SIG-M5 (cell line): ENCODE measurements at places on chromosomes 11 and 22.

DNA sequence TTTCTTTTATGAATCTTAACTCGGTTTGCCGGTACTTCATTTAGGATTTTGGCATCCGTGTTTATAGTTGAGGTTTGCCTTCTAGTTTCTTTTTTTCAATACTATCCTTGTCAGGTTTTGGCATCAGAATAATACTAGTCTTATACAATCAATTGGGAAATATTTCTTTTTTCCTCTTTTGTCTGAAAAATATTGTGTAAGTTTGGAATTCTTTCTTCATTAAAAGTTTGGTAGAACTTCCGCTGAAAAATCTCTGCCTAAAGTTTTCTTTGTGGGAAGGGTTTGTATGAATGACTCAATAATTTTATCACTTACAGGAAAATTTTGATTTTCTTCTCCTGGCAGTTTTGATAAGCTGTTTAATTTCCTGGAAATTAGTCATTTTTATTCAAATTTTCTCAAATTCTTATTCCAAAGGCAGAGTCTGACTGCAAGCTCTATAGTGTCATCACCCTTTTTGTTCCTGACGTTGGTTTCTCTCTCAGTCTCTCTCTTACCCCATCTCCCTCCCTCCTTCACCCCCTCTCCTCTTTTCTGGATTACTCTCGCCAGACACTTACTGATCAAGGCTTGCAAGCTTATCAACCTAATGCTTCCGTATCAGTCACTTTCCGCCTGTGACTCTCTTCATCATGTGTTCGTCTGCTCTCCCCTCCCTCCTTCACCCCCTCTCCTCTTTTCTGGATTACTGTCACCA is 555.7 kb downstream of the TBC1D22A start:
- no peak for DNase-seq

GRCh38 chr22:29224121-29224858 is 18.6 kb downstream of the EMID1 start:
- DNase-seq, result no peak

DNA sequence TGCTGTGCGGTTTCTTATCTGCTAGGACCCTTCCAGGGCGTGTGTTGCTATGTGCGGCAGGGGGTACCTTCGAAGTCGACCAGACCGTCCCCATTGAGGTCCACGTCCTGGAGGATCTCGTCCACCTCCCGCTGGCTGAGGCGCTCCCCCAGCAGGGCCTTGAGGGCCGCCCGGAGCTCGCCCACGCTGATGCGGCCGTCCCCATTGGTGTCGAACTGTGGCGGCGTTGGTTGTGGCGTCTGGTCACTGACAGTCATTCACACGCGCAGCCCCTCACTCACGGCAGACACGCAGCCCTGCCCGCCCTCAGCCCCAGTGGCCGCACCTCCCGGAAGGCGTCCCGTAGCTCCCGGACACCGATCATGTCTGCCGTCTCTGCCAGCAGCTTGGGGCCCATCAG is 3.5 kb downstream of the CABP2 start:
- DNase-seq, result no peak

DNA sequence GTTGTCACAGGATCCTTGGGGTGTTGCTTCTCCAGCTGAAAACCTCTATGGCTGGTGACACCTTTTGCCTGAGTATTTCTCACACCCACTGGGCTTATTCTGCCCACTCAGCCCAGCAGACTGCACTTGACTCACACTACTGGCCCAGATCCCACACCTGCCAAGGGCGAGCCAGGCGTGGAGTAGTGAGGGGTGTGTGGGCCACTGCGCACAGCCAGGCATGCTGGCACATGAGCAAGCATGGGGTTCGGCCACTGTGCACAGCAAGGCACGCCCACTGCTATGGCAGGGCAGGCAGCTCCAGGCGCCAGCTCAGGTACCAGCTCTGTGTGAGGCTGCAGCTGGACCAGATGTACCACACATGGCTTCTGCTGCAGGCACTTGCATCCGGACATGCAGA is 116.5 kb upstream of the MTNR1B start:
- no peak for DNase-seq

DNA sequence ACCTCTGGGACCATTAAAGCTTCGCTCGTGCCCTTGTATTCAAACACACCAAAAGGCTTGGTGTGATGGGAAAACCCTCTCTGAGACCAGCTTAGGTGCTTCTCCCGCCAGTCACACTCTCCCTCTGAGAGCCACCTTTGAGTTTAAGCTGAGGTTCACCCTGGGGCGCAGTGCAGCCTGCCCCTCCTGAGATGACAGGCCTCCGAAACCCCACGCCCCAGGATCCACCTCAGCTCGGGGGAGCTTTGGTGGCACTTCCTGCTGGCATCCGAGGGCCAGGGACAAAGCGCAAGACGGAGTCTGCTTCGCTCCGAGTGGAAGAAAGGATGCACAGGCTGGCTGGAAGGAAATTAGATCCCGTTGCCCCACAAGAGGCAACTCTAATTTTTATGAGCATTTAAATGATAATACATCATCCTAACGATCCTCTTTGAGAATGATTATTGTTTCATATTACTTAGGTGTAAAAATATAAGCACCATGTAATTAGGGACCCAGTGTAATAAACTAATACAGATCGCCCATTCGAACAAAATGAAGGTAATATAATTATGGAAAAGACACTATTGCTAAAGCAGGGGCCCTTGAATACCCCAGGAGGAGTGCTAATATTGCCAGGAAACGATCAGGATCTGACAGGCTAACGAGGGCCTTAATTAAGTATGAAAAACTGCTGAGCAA is 134.7 kb downstream of the CEP164 start:
- no peak for DNase-seq

DNA sequence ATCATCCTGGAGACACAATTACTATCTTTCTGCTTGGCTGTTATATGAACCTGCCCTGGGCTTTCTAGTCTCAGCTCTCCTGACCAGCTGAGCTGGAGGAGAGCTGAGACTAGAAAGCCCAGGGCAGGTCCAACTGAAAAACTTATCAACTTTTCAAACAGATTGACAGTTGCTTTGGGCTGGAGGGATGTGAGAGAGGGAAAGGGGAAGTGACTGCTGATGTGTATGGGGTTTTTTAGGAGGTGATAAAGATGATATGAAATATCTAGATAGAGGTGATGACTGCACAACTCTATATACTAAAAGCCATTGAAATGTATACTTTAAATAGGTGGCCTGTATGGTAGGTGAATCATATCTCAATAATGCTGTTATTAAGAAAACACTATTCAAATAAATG is 60.2 kb upstream of the CHRM4 start:
- DNase-seq, result no peak

DNA sequence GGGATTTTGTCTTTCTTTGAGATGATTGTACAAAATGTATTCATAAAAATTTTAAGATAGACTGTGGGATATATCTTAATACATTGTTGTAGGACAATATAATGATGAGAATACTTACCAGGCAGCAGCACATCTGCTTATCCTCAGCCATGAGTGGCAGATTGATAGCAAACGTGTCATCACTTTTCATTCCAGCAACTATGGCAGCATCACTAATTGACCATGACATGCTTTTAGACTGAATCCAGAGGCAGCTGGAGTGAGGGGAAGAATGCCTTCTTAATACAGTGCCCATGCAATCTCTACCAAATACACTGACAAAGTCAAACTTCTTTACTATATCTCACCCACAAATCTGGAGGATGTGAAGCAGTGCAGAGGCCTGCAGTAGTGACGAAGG is 755.2 kb upstream of the RAG2 start:
- no peak for DNase-seq

- DNase-seq, result no peak
Measured at GRCh38 chr11:111949519-111950426, 12.6 kb downstream of the DIXDC1 start.

DNA sequence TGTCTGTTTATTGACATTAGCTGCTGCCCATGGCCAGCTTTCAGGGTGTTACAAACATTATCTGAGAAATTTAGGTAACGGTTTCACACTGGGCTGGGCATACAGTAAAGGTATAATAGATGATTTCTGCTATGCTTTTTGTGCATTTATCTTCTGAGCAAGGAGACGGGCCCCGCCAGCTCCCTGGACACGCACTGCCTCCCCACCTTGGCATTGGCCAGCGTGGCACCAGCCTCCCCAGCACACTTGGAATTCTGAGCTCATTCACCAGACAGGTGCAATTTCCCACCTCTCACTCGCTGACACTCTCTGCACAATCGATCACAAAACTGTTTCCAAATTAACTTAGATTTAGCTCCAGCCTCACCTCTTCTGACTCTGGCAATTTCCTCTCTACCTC is 222.8 kb downstream of the CEP164 start:
- DNase-seq, result no peak

- no peak for DNase-seq
Measured at GRCh38 chr11:31780078-31780477, 31.0 kb downstream of the PAX6 start.

DNA sequence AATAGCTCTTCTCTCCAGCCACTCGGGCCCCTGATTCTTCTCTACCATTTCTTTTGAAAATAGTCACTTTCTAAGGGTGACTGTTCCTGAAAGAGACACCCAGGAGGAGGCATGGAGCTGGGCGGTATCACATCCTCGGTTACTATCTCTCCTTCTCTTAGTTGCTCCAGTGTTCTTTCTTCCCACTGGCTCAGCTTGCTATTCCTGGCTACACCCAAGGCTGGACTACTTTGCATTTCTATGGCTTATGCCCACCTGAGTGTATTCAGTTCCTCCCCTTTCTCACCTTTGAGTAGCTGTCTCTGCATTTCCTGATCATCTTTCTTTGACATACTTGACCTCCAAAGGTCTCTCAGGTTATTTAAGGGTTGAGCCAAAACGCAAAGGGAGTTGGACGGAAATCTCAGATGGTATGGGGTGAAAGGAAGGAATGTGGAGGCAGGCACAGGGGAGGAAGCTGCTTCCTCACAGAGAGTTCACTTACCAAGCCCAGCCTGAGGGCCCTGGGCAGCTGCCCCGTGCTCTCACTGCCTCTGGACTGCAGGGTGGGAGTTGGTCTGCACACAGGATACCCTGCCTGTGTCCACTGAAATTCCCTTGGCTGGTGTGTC is 155.7 kb downstream of the SNX19 start:
- no peak for DNase-seq

GRCh38 chr11:116276051-116277044 is 496.4 kb downstream of the BUD13 start:
- DNase-seq, result no peak

DNA sequence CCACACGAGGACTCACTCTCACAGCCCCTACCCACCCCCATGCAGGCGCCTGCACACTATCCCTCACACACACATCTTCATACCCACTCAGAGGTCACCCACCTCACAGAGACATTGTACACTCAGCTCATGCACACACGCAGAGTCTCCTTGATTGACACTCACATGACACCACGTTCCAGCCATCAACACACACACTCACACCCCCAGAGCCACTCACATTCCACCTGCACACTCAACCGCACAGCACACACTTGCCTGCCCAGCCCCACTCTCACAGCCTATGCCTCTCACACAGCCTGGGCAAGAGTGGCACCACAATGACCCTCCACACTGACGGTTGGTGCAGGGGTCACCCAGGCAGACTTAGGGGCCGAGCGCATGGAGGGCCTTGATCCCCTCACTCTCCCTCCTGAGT is 2.2 kb downstream of the SPI1 start:
- no peak for DNase-seq

GRCh38 chr11:69487849-69488542 is 6.5 kb downstream of the LINC01488 start:
- no peak for DNase-seq

DNA sequence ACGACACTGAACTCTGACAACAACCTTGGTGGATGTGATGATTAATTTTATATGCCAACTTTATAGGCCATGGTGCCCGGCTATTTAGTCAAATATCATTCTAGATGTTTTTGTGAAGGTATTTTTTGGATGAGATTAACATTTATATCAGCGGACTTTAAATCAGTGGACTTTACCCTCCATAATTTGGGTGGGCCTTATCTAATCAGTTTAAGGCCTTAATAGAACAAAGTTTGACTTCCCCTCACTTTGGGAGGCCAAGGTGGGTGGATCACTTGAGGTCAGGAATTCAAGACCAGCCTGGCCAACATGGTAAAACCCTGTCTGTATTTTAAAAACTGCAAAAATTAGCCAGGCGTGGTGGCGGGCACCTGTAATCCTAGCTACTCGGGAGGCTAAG is 4.0 kb downstream of the PRCP start:
- DNase-seq, result no peak

GRCh38 chr11:116579857-116580727 is 192.7 kb downstream of the BUD13 start:
- DNase-seq, result no peak

- DNase-seq, result peak; percentile 41
Measured at GRCh38 chr11:10606536-10607208, 38.2 kb upstream of the LYVE1 start.

DNA sequence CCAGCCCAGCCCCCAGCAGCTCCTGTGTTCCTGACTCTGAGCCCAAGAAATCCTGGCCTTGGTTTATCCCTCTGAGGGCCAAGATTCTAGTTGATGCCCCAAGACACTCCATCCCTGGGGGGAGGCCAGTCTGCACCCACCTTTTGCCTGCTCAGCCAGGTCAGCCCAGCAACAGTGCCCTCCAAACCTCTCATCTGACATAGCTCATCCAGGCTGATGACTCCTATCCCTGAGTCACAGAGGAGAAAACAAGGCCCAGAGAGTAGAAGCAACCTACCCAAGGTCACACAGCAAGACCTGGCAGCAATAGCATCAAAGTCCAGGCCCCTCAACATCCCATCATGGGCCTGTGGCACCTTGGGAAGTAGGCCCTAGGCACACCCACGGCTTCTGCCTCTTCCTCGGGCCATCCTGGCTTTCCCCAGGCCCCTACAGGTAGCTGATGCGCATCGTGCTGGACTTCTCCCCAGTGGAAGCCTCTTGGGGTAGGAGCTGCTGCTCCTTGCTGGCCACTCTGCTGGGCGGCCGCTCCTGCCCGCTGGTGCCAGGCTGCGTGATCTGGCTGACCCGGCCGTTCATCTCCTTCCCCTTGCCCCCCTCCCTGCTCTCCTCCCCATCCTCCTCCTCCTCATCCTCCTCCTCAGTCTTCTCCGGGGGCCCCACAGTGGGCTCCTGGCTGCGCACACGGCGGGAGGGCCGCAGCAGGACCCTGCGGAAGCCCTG is 6.0 kb downstream of the SSTR3 start:
- no peak for DNase-seq

DNA sequence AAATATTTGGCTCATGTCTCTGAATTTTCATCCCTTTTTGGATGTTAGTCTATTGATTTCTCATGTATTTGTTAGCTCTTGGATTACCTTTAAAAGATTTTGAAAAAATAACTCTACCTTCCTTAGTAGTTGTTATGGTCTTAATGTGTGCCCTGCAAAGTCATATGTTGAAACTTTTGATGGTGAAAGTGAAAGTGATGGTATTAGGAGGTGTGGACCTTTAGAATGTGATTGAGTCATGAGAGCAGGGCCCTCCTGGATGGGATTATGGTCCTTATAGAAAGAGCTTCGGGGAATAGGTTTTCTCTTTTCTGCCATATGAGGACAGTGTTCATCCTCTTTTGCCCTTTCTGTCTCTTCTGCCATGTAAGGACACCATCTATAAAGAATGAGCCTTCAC is 33.6 kb upstream of the MPPED2 start:
- DNase-seq, result no peak

GRCh38 chr11:122910775-122911174 is 28.2 kb downstream of the JHY start:
- DNase-seq, result no peak

- DNase-seq, result no peak
Measured at GRCh38 chr11:9678576-9678975, 14.7 kb downstream of the SWAP70 start.
